NCI-H1417 treated with DMSO at 0.1 percent for 48 hours (cell line): ENCODE measurements at places on chromosomes 2 and 18.

- no peak for DNase-seq
Observed at GRCh38 chr2:189770590-189771322, 8.2 kb upstream of the OSGEPL1 start.

- no peak for DNase-seq
Observed at GRCh38 chr2:121707344-121707919, 29.2 kb downstream of the NIFK start.

DNA sequence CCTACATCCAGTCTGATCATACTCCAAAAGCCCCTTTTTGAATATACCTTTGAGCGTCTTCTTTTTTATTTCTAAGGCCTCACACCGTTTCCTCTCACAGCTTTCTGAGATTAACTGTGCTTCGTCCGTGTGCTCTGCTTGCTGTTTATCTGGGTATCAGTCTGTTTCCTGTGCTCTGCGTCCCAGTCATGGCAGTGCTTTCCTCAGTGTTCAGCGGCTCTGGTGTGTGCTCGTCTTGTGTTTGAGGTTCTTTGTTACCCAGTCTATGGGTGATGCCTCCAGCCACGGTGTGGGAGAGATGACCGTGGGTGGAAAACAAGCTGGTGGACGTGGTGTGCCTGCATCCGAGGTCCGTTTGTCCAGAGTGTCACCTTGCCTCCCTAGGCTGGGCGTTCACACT lies 33.6 kb upstream of the BIN1 start:
- no peak for DNase-seq

DNA sequence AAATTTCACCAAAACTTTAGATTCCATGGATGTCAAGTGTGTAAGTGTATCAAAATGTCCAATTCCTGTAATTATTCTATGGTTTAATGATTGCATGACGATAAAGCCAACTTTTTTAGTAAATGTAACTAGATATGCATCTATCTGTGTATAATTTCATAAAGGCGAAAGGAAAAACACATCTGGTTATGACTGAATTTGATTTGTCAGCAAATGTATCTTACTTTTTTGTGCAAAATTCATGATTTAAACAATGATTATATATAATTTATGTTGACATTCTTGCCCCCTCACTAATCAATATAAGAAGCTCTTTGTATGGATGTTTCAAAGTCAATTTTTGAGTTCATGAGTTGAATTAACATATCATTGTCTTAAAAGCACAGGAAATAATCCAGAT lies 138.5 kb downstream of the KCNJ3 start:
- no peak for DNase-seq

DNA sequence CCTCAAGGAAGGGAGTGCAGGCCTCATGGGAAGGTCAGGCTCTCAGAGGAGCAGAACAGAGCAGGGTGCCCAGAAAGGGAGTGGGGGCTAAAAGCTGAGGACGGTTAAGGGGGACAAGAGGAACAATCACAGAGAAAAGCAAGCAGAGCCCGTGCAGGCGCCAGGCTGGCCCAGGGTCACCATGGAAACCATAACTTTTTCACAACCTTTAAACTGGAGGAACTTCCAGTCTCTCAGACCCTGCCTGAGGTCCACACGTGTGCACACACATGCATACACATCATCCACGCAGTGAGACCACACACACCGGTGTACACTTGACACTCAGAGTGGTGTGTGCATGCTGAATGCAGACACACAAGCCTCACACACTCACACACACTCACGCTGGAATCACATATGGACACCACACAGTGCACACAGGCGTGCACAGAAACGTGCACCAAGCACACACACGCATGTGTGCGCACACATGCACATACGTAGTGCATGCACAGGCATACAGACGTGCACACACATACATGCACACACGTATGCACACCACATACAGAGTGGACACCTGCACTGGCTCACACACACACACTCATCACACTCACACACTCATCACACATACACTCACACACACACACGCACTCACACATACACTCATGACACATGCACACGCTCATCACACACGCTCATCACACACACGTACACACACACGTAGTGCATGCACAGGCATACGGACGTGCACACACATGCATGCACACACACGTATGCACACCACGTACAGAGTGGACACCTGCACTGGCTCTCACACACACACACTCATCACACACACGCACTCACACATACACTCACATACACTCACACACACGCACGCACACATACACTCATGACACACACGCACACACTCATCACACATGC lies 37.2 kb upstream of the SNED1 start:
- no peak for DNase-seq

DNA sequence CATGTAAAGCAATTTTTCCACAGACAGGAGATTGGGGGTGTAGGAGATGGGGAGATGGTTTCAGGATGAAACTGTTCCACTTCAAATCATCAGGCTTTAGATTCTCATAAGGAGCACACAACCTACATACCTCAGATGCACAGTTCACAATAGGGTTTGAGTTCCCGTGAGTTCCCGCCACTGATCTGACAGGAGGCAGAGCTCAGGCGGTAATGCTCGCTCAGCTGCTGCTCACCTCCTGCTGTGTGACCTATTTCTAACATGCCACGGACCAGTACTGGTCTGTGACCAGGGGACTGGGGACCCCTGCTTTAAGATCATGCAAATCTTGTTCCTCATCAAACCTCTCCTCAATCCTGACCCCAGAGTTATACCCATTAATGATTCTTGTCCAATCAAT lies 70.1 kb downstream of the RPE start:
- no peak for DNase-seq

GRCh38 chr2:207282916-207283315 lies 117.2 kb upstream of the KLF7 start:
- no peak for DNase-seq

GRCh38 chr2:2265747-2266279 lies 65.3 kb downstream of the MYT1L start:
- no peak for DNase-seq

- DNase-seq: no peak
Observed at GRCh38 chr2:20060106-20060505, 8.7 kb upstream of the LAPTM4A start.

GRCh38 chr2:172562298-172562697 lies 6.4 kb downstream of the PDK1 start:
- DNase-seq: no peak

GRCh38 chr2:117984208-117984607 lies 29.7 kb downstream of the CCDC93 start:
- DNase-seq: no peak
